ENCODE measurements at places on chromosomes 2 and 18. TPM values are rescaled to one million over a fixed set of nuclear protein-coding genes. Genes with fewer than 3 reads are reported as not detected.

Gene NYAP2
- not detected for total RNA-seq

Gene ERFE
- not detected for total RNA-seq

Gene TSPYL6
- total RNA-seq = not detected

Gene PAX8
- 4.0 TPM for total RNA-seq

Gene BCL2
- 53.9 TPM for total RNA-seq

Gene SYT4
- total RNA-seq = 11.6 TPM

Gene MGAT4A
- 15.9 TPM for total RNA-seq

Gene HOXD9
- not detected for total RNA-seq

Gene MYO5B
- 54.5 TPM for total RNA-seq

DNA sequence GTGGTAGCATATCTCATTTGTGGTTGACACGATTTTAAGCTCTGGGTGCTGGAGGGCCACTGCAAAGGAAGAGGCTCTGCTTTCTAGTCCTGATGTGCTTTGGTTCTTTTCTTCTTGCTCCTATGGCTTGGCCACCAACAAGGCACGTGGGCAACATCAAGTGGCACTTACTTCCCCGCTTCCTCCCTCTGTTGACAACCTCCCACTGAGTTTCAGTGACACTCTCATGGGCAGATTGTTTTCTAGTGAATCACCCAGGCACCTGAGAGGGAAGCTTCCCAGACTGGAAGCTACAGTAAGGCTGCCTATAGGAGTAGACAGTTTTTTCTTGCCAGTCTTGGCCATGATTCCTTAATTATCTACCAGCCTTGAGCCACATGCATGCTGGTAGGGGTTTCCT lies 89.0 kb downstream of the NBAS start:
- peaks cover 76% of the 10 kb centered on the region for H3K36me3 ChIP-seq
- no peak for DNase-seq
- no peaks in the 10 kb centered on the region for H3K27me3 ChIP-seq
- H3K4me3 ChIP-seq = no peak overlapping the region
- no peaks in the 10 kb centered on the region for H3K4me1 ChIP-seq

DNA sequence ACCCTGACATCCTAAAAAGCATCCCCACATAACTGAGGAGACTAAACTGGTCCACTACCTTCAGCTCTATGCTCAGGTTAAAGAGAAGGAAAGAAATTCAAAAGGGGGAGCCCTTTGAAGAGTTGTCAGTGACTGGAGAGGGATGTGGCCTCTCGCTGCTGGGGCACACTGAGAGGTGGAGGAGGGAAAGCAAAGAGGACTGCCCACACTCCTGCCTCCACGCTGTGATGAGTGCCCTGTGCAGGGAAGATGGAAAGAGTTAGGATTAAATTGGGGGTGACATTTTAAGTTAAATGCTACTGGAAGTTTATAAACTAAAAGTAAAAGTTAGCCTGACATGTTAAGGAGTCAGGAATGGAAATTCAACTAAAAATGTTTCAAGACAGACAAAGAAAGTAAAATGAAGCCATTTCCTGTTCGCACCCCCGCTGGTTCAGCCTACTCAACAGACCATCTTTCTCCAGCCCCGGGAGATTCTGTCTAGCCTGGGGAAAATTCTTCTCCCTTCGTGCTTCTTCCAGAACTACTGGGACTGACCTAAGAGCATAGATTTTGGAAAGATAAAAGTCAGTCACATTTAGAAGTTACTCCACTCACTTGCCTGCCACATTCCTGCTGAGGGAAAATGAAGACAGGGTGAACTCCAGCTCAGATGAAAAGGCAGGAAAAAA lies 17.8 kb upstream of the INO80C start:
- no peaks in the 10 kb centered on the region for H3K36me3 ChIP-seq
- no peak overlapping the region for H3K27ac ChIP-seq
- H3K4me1 ChIP-seq = no peaks in the 10 kb centered on the region
- no peak overlapping the region for H3K4me3 ChIP-seq
- no peak for DNase-seq

DNA sequence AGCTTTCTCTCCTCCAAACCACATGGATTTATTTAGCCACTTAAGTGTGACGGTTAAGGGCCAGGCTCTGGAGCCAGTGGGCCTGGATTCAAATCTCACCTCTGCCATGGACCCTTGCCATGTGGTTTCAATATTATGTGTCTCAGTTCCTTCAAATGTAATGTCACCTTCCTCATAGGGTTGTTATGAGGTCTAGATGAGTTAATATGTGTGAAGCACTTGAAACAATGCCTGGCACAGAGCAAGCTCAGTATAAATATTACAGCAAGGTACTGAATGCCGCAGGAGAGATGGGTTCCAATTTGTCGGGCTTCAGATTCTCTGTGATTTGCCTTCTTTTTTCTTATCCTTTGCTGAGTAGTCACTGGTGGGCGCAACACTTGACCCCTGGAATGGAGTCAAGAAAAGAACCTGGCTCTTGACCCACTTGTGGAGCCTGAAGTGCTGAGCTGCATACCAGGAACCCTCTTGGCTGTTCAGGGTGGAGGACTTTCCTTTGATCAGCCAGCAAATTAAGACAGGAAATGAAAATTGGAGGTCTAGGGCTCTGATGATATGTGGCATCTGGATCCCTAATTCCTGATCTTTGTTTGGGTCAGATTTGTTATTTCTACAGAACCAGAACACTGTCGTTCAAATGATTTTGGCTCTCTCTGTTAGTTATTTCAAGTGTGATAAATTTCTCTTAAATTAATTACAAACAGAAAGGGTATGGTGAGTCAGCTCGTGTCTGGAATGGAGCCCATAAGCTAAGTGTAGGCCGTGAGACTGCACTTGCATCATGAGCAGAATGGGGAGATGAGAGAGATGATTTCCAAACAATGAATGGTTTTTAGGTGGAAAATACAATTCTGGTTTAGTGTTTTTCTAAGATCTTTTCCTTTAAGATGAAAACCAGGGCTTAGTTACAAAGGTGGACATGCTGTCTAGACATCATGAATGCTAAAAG lies 293.0 kb downstream of the KCNS3 start:
- H3K4me1 ChIP-seq = peaks cover 18% of the 10 kb centered on the region
- no peaks in the 10 kb centered on the region for H3K27me3 ChIP-seq
- H3K36me3 ChIP-seq = no peaks in the 10 kb centered on the region
- H3K4me3 ChIP-seq = no peak overlapping the region
- no peak overlapping the region for H3K27ac ChIP-seq
- peak; percentile 45 for DNase-seq

DNA sequence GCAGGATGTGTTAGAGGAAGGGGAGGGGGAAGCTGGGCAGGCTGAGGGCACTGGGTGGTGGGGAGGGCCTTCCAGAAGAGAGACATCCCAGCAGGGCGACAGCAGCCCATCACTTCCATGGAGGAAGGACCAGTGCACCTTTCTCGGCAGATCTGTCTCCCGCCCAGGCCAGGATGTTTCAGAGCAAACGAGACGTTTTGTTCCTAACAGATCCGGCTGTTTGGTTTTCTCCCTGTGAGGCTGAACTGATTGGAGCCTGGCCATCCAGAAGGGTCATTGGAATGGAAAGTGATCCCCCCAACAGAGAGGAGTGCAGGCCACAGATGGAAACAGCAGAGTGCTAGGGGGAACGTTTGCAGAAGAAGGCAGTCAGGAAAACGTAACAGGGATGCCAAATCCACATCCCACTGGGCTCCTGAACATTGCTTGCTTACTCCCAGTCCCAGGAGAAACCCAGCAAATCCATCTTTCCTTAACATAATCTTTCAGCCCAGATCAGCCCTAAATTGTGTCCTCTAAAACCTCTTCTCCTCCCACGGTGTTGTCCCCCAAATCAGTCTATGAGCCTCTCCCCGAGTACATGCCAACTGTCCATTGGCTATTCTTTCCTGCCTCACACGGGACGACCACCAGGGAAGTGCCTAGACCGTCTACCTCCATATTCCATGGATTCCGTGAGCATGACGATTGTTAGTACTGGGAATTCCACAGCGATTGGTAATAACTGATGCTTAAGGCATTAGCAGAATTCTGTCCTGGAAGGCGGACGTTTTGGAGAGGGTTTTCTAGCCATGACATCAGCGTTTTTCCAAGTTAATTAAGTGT lies 126.8 kb downstream of the SEPTIN10 start:
- no peak overlapping the region for H3K27ac ChIP-seq
- peaks cover 21% of the 10 kb centered on the region for H3K4me1 ChIP-seq
- H3K36me3 ChIP-seq = no peaks in the 10 kb centered on the region
- H3K27me3 ChIP-seq = no peaks in the 10 kb centered on the region
- DNase-seq = peak; percentile 51

DNA sequence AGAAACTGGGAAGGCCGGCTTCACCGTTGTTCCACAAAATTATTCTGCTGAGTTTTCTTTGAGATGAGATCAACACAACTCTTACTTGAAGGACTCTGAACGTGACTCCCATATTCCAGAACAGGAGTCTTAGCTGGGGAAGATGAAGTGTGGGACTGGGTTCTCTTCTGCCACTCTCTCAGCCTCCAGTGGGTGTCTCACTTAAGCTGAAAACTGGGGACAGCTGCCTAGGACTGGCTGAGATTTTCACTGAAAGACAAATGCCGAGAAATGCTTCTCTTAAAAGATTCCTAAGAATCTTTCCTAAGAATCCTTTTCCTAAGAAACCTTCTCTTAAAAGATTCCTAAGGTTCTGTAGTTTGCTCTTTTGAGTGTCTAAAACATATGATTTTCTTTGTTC lies 156.6 kb upstream of the LHCGR start:
- no peaks in the 10 kb centered on the region for H3K36me3 ChIP-seq
- H3K4me3 ChIP-seq = no peak overlapping the region
- H3K27me3 ChIP-seq = no peaks in the 10 kb centered on the region
- no peak for DNase-seq
- H3K27ac ChIP-seq = no peak overlapping the region

GRCh38 chr2:46148369-46148736 lies 148.9 kb upstream of the EPAS1 start:
- no peak overlapping the region for H3K27ac ChIP-seq
- peaks cover 2% of the 10 kb centered on the region for H3K4me1 ChIP-seq
- no peak overlapping the region for H3K4me3 ChIP-seq
- no peaks in the 10 kb centered on the region for H3K27me3 ChIP-seq
- H3K36me3 ChIP-seq = peaks cover 53% of the 10 kb centered on the region
- DNase-seq = no peak

DNA sequence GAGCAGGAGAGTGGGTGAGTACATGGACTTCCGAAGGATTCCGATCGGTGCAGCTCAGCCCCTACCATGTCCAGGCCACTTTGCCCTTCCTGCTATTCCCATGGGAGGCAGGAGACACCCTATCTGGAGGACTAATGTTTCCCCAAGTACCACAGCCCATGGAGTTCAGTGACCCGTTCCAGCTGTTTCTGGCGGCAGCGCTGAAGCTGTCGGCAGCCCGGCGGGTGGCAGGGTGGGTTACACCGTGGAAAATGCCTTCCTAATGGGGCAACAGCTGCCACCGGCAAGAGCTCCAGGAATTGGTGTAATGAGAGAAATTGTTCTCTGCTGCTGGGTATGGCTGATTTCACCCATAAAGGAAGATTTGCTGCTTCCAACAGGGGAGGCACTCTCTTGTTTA lies 98.3 kb downstream of the MYCN start:
- no peak overlapping the region for H3K4me3 ChIP-seq
- H3K27me3 ChIP-seq = peaks cover 8% of the 10 kb centered on the region
- no peak for DNase-seq
- no peaks in the 10 kb centered on the region for H3K4me1 ChIP-seq
- H3K27ac ChIP-seq = no peak overlapping the region
- H3K36me3 ChIP-seq = no peaks in the 10 kb centered on the region

- H3K4me3 ChIP-seq = no peak overlapping the region
- no peak overlapping the region for H3K27ac ChIP-seq
- H3K36me3 ChIP-seq = no peaks in the 10 kb centered on the region
Measured at GRCh38 chr2:174300114-174300513, 34.6 kb upstream of the SP9 start.

DNA sequence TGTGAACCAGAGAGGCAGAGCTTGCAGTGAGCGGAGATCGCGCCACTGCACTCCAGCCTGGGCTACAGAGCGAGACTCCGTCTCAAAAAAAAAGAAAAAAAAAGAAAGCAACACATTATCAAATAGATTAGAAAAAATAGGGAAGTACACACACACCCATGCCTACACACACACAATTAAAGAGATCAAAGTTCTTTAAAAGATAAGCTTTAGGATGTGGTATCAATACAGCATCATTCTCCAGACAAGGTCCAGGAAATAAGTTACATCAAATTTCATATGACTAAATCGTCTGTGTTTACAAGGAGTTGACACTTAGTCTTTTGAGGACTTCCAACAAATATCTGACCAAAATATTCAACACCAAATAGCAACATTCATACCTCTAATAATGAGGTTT lies 25.7 kb downstream of the PGAP1 start:
- DNase-seq = no peak
- H3K4me1 ChIP-seq = no peaks in the 10 kb centered on the region
- no peak overlapping the region for H3K27ac ChIP-seq
- H3K4me3 ChIP-seq = no peak overlapping the region

GRCh38 chr2:181153886-181154285 lies 173.5 kb downstream of the UBE2E3 start:
- H3K4me1 ChIP-seq = no peaks in the 10 kb centered on the region
- no peak overlapping the region for H3K27ac ChIP-seq
- H3K36me3 ChIP-seq = no peaks in the 10 kb centered on the region

GRCh38 chr18:3358310-3358709 lies 91.7 kb upstream of the TGIF1 start:
- H3K27ac ChIP-seq = no peak overlapping the region
- H3K27me3 ChIP-seq = no peaks in the 10 kb centered on the region
- no peaks in the 10 kb centered on the region for H3K4me1 ChIP-seq
- no peaks in the 10 kb centered on the region for H3K36me3 ChIP-seq
- no peak overlapping the region for H3K4me3 ChIP-seq
- no peak for DNase-seq

GRCh38 chr2:42795841-42796301 lies 3.5 kb upstream of the HAAO start:
- peaks cover 51% of the 10 kb centered on the region for H3K4me1 ChIP-seq
- no peaks in the 10 kb centered on the region for H3K36me3 ChIP-seq
- H3K27me3 ChIP-seq = no peaks in the 10 kb centered on the region
- DNase-seq = peak; percentile 45

DNA sequence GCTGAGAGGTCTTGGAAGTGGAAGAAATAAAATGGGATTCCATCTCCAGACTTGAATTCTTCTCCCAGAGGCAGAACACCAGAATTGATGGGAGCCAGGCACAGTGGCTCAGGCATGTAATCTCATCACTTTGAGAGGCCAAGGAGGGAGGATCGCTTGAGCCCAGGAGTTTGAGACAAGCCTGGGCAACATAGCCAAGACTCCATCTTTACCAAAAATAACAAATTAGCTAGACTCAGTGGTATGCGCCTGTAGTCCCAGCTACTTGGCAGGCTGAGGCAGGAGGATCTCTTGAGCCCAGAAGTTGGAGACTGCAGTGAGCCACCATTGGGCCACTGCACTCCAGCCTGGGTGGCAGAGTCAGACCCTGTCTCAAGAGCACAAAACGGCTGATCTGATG lies 144.3 kb downstream of the C1D start:
- no peaks in the 10 kb centered on the region for H3K27me3 ChIP-seq
- H3K4me1 ChIP-seq = no peaks in the 10 kb centered on the region
- no peak overlapping the region for H3K4me3 ChIP-seq
- no peaks in the 10 kb centered on the region for H3K36me3 ChIP-seq

DNA sequence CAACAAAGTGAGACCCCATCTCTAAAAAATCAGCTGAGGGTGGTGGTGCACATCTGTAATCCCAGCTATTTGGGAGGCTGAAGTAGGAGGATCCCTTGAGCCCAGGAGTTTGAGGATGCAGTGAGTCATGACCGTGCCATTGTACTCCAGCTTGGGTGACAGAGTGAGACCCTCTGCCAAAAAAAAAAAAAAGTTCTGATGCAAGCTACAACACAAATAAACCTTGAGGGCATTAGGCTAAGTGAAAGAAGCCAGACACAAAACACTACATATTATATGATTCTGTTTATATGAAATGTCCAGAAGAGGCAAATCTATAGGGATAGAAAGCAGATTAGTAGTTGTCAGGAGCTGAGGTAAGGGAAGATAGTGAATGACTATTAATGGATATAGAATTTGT lies 13.0 kb downstream of the YWHAQ start:
- no peak for DNase-seq
- peaks cover 89% of the 10 kb centered on the region for H3K4me1 ChIP-seq
- no peaks in the 10 kb centered on the region for H3K27me3 ChIP-seq
- no peak overlapping the region for H3K27ac ChIP-seq

Measured in stomach (tissue), 19 donors.